ENCODE measurements at places on chromosomes 1 and 21.

- DNase-seq: peak; percentile 96
These were observed at the start of gene RABGAP1L for GRCh38 chr1:174159252-174160108. Gene RABGAP1L (plus strand): TSS chr1:174159520.

- no peak for DNase-seq
These were observed 13.0 kb downstream of the EXOC8 start for GRCh38 chr1:231324660-231325059.

DNA sequence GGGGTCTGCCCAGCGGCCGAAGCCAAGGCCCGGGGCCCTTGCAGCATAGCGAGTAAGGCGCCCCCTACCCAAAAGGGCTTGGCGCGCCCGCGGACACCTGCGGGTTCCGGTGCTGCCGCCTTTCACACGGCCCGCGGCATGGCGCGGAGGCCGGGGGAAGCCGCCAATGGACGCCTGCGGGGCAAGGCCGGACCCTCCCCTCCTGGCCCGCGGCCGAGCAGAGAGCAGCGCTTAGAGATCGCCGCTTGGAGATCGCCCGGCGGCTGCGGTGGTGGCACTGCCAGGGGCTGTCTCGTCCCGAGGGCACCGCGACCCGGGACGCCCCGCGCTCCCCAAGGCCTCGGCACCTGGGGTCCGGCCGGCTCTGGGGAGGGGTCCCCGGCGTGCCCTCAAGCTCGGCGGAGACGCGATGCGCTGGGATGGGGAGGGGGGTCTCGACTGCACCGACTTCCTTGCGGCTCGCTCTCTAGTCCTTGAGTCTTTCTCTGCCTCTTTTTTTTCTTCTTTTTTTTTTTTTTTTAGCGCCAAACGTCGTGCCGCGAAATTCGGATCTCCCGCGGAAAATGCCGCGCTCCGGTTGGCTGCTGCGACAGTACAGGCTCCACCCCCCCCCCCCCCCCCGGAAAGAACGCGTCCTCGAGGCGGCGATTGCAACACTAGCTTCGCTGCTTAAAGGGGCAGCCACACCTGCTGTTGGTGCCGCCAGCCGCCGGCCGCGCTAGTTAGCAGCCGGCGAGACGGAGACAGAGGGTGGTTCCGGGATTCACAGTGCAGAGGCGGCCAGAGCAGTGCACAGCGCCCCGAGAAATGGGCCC lies at the start of gene E2F2:
E2F2 (minus strand) TSS at position 487 of the 815 bp plus-strand sequence; CDS start at position 47, 440 bp downstream.
- DNase-seq: peak; percentile 88

- DNase-seq: peak; percentile 55
These were observed 10.1 kb upstream of the SLC25A33 start for GRCh38 chr1:9529190-9529589.

DNA sequence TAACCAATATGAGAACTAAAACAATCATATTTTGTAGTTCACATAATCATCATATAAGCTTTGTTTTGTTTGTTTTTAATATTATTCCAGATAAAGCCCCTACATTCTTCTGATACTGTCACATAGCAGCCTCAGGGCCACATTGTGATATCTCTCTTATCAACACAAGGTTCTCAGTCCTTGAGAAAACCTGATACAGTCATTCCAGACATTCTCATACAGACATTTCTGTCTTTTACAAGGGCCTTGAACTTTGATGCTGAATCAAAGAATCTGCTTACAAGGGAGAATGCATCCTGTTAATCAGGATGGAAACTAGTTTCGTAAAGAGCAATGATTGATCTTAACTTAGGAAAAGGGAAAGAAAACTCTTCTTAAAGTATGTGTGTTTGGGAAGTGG lies 12.7 kb upstream of the VCAM1 start:
- peak; percentile 11 for DNase-seq

DNA sequence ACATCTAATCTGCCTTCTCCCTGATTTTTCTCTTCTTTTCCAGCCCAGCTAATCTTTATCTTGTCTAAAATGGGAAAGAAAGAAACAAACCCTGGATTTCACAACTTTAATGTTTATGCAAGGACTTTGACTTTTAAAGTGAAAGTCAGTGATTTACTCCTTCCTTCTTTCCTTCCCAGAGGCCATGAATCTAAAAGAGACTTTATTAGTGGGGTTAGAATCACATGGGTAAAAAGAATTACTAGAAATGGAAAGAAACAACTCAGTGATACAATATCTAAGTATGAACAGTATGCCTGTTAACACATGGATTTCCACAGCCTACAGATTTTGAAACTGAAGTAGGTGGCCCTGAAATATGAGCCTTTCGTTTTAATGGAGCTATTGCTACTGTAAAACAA lies 59.8 kb upstream of the KCNK2 start:
- DNase-seq: peak; percentile 30

- DNase-seq: peak; percentile 81
These were observed at the start of gene NUDT17 for GRCh38 chr1:145845514-145846161. Gene NUDT17 (plus strand): TSS chr1:145845630. CDS start chr1:145845641, 11 bp downstream.

DNA sequence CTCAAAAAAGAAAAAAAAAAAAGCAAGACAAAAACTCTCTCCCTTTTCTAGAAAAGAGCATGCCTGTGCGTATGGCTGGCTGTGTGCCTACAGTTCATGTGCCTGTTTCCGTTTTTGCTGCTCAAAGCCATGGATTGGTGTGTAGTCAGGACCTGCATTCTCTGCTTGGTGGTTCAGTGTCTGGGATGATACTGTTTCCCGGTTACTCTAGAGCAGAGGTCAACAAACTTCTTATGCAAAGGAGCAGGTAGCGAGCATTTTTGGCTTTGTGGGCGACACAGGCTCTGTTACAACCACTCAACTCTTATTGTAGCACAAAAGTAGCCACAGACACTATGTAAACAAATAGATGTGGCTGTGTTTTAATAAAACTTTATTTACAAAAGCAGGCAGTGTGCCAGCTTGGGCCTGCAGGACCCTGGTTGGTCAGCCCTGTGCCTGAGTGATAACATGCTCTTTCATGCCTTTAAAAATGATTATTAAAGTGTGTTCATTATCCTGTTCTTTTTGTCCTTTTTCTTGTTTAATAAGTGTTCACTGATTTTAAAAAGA lies 524.2 kb downstream of the KIF26B start:
- DNase-seq: no peak

- DNase-seq: peak; percentile 87
These were observed 146.0 kb downstream of the PLA2G4A start for GRCh38 chr1:186974774-186975181.

GRCh38 chr1:218556016-218556415 lies 210.9 kb downstream of the TGFB2 start:
- no peak for DNase-seq

- no peak for DNase-seq
These were observed 7.7 kb upstream of the CD34 start for GRCh38 chr1:207918581-207918980.

DNA sequence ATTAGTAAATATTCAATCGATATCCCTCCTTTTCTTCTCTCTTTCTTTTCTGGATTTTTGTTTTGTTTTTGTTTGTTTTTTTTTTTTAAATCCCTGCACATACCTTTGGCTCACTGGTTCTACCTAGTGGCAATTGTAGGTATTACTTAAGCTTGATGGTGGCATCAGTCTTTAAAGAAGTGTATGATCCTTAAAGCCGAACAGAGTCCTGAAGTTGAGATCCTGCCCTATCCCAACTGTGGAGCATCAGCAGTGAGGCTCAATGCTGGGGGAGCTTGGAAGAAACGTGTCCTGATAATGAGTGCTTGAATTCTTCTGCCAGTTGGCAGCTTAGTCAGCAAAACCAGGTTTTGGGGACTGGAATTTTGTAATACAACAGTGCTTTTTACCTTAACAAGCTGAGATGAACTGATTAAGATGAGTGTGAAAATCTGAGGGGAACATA lies 60.8 kb downstream of the FASLG start:
- DNase-seq: peak; percentile 56

DNA sequence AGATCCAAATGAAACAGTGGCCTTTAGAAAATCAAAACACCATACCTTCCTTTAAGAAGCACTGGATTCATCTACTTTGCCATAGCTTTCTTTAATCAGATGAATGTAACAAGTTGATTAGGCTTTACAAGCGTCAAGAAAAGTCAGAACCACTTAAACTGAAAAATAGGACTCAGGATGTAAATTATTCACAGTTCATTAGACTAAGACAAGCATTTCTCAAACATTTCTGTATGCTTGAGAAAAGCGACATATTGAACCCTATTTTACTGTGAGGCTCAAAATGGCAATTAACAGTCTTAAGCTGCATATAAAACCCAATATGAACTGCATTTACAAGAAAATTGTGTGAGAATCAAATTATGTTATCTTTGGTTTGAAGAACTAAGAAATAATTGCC lies 256.7 kb upstream of the SNX7 start:
- no peak for DNase-seq

DNA sequence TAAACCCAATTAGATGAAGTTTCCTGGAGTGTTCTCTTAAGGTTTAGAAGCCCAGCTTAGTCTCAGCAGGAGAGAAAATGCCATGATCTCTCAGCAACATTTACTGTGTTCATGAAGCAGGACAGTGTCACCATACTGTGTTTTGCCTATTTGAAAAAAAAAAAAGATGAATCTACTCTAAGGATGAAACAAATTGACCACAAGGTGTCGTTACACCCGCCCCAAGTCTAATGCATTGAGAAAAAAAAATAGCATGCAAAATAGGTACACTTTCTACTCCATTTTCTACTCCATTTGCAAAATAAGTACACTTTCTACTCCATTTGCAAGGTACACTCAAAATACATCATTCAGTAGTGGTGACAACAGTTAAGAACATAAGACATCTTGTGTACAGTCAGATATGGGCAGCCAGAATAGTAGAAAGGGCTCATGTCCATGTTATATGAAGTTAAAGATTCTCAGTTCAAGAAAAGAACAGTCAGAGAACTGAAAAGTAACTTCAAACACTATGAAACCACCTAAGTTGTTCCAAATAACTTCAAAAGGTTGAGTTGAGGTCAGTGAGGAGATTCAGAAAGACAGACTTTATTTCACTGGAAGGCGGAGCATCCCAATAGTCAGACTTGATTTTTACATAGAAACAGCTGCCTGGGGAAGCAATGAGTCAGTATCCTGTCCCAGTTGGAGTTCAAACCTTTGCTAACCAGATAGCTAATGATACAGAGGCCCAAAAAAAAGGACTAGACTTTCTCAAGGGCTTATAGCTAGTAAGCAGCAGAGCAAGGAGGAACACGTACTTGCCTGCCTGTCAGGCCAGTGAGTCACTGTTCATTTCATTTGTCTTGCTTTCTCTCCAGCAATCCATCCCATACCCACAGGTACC lies 13.3 kb downstream of the PLPPR5 start:
- DNase-seq: peak; percentile 81

DNA sequence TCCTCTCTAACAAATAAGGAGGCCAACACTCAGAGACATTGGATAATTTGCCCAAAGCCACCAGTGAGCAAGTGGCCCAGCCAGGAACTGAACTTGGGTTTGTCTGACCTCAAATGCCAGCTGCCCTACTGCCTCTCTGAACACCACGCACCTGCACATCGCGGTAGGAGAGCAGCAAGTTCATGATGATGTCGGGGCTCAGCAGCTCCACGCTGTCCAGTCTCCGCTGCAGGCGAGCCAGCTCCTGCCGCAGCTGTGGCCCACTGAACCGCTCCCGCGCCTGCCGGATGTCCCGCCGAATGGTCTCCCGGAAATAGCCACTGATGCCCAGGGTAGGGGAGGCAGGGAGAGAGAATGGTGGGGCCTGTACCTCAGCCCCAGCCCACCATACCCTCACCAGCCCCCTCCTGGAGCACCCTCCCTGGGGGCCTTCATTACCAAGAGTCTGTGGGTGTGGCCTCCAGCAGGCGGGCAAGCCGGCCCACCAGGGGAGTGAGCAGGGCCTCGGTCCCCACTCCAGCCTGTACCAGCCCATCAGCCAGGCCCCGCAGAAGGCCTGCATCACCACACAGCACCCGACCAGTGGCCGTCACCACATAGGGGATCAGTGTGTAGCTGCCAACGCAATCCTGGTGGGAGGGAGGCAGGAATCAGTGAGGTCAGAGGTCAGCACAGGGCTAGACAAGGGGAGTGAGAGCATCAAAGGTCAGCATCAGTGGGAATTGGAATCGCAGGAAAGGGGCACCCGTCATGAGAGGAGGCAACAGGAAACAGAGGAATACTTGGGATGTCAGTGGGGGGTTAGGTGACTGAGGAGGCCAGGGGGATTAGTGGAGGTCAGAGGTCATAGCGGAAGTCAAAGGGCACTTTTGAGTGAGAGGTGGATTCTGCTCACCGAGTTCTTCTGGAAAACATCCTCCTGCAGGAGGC lies 2.7 kb downstream of the MAP3K6 start:
- no peak for DNase-seq

DNA sequence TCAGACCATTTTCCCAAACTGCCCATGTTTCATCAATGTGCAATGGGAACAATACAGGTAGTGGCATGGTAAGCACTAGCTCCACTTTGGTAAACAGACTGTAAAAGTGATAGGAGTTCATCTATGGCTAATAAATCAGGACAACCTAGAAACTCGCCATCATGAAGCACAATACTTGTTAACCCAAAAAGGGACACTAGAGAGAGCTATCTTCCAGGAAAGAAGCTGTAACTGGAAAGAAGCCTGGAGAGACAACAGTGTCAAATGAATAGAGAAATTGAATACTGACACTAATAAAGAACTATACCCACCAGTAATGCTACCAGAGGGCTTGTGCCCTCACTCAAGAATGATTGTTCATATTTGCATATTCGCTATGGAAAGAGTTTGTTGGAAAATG lies 164.7 kb upstream of the RGS18 start:
- peak; percentile 29 for DNase-seq

DNA sequence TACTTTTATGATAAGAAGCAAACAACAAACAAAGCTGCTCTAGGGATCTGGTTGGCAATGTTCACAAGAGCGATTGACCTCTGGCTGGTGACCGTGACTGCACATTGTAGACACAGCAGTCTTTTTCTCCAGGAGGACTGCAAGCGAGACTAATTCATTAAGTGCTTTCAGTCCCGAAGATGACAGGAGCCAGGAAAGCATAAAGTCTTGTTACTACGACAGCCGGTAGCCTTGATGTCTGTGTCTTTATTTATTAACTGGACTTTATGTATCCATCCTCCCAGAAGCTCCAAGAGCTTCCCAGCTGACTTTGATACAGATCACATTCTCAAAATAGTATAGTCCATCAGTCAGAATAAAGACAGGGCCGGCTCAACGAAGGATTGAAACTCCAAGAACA lies 18.2 kb downstream of the FAM163A start:
- DNase-seq: no peak

DNA sequence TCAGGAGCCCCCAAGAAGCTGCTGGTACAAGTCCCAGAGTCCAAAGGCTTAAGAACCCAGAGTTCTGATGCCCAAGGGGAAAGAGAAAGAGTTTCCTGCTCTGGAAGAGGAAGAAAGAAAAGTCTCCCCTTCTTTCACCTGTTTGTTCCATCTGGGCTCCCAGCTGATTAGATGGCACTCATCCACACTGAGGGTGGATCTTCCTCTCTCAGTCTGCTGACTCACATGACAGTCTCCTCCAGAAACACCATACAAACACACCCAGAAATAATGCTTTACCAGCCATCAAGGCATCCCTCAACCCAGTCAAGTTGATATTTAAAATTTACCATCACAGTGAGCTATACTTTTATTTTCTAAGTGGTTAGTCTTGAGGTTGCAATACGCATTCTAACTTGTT lies 257.9 kb downstream of the PAPPA2 start:
- no peak for DNase-seq

- DNase-seq: peak; percentile 51
These were observed 60.6 kb downstream of the SCCPDH start for GRCh38 chr1:246784621-246785493.
